ENCODE measurements at places on chromosomes 1 and 21.

DNA sequence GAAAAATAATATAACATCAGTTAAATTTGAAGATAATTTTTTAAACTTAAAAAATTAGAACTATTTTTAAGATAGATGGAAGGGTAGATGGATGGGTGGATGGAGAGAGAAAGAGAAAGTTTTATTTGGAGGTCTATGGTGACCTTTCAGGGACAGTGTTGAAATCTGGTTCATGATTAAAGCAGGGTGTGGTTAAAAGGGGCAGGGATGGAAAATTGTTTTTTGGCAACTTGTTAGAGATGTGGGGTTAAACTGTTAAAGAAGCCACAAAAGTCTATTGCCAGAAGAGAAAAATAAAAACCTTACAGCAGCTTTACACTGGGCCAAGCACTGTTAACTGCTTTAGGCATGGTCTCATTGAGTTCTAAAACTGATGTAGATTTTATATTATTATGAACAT is 134.9 kb upstream of the GORAB start:
- DNase-seq: no peak
- H3K27me3 ChIP-seq: no peaks in the 10 kb centered on the region
- H3K27ac ChIP-seq: no peak overlapping the region

DNA sequence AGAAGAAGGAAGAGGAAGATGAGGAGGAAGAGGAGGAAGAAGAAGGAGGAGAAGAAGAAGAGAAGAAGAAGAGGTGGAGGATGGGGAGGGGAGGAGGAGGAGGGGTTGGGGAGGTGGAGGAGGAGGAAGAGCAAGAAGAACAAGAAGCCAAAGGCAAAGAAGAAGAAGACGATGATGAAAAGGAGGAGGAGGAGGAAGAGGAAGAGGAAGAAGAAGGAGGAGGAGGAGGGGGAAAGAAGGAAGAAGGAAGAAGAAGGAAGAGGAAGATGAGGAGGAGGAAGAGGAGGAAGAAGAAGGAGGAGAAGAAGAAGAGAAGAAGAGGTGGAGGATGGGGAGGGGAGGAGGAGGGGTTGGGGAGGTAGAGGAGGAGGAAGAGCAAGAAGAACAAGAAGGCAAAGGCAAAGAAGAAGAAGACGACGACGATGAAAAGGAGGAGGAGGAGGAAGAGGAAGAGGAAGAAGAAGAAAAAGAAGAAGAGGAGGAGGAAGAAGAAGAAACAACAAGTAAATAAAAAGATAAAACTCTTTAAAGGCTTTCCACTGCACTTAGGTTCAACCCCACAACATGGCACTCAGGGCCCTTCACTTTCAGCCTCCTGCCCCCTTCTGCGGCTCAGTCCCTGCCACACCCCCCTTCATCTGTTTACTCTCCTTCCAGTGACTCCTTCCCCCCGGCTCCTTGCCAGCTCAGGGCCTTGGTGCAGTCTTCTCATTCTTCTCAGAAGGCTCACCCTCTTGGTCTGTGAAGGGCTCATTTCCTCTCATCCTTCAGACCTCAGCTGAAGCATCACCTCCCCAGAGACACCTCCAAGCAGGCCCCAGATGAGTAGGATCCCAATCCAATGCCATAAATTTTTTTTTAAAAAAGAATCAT is 114.0 kb downstream of the KCNN3 start:
- DNase-seq: no peak
- H3K27me3 ChIP-seq: peaks cover 27% of the 10 kb centered on the region
- H3K36me3 ChIP-seq: no peaks in the 10 kb centered on the region
- no peak overlapping the region for H3K4me3 ChIP-seq
- no peaks in the 10 kb centered on the region for H3K4me1 ChIP-seq

GRCh38 chr1:9549955-9550546 is 10.8 kb downstream of the SLC25A33 start:
- H3K27ac ChIP-seq: no peak overlapping the region
- H3K27me3 ChIP-seq: no peaks in the 10 kb centered on the region
- DNase-seq: no peak
- H3K36me3 ChIP-seq: no peaks in the 10 kb centered on the region
- H3K4me1 ChIP-seq: no peaks in the 10 kb centered on the region

DNA sequence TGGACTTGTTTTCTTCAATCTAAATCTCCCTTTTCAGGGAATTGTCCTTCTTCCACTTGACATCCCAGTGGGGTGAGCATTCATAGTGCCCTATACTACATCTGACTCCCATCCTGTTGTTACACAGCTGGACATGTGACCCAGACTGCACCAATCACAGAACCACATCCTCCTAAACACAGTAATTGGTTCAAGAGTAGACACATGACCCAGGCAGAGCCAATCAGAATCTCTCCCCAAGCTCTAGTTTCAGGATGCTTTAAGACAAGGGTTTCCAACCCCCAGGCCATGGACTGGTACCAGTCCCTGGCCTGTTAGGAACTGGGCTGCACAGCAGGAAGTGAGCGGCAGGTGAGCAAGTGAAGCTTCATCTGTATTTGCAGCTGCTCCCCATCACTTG is 5.6 kb upstream of the DDOST start:
- H3K27ac ChIP-seq: no peak overlapping the region
- no peaks in the 10 kb centered on the region for H3K27me3 ChIP-seq
- DNase-seq: no peak

- H3K4me1 ChIP-seq: peaks cover 14% of the 10 kb centered on the region
- no peak overlapping the region for H3K4me3 ChIP-seq
- H3K36me3 ChIP-seq: no peaks in the 10 kb centered on the region
- no peak for DNase-seq
- no peak overlapping the region for H3K27ac ChIP-seq
- H3K27me3 ChIP-seq: no peaks in the 10 kb centered on the region
Measured at GRCh38 chr1:228454238-228454637, 32.9 kb upstream of the RNF187 start.

DNA sequence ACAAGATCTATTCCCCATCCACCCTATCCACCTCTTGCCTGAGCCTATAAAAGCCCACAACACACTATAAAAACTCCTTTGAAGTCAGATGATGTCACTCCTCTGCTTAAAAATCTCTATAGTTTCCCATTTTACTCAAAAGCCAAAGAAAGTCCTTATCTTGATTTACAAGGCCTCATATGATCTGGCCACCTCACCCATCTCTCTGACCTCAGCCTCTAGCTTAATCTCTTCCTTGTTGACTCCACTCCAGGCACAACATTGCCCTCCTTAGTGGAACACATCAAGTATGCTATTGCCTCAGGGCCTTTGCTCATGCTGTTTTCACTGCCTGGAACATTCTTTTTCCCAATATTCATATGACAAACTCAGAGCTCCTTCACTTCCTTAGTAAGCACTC is 33.3 kb downstream of the ZNF281 start:
- H3K4me1 ChIP-seq: peaks cover 11% of the 10 kb centered on the region
- no peak overlapping the region for H3K4me3 ChIP-seq
- no peak overlapping the region for H3K27ac ChIP-seq
- no peak for DNase-seq

DNA sequence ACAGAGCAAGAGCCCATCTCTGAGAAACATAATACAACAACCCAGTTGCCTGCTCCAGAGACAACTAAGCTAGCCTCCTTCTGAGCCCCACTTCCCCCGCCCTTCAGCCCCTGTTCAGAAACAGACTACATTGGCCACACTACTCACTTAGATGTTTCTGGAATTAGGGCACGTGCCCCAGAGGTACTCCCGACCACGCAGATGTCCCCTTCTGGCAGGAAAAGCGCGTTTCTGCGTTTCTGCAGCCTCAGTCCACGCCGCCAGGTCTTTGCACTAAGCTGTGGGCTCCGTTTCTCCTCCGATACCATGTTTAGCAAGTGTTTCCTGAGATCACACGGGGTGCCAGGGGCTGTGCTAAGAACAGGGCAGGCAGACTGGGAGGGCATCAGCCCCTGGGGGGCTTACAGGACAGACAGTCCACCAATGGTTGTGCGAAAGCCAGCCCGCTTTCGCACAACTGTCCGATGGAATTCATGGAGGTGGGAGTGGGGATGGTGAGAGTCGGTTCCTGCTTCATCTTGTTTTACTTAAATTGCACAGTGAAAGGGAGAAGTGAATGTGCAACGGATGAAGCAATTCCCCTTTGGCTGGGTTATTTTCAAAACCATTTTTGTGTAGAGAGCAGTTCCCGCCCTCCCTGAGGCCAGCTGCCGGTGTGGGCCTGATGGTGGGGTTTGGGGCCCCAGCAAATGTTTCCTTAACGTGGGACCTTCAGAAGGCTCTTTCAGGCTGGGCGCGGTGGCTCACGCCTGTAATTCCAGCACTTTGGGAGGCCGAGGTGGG is 2.7 kb downstream of the PIK3CD start:
- H3K27ac ChIP-seq: no peak overlapping the region
- DNase-seq: no peak
- peaks cover 57% of the 10 kb centered on the region for H3K27me3 ChIP-seq
- no peak overlapping the region for H3K4me3 ChIP-seq
- H3K36me3 ChIP-seq: no peaks in the 10 kb centered on the region
- peaks cover 9% of the 10 kb centered on the region for H3K4me1 ChIP-seq

- no peak for DNase-seq
- no peak overlapping the region for H3K27ac ChIP-seq
- no peaks in the 10 kb centered on the region for H3K4me1 ChIP-seq
- no peaks in the 10 kb centered on the region for H3K27me3 ChIP-seq
- no peaks in the 10 kb centered on the region for H3K36me3 ChIP-seq
Measured at GRCh38 chr1:204108312-204109141, 35.6 kb downstream of the SOX13 start.

DNA sequence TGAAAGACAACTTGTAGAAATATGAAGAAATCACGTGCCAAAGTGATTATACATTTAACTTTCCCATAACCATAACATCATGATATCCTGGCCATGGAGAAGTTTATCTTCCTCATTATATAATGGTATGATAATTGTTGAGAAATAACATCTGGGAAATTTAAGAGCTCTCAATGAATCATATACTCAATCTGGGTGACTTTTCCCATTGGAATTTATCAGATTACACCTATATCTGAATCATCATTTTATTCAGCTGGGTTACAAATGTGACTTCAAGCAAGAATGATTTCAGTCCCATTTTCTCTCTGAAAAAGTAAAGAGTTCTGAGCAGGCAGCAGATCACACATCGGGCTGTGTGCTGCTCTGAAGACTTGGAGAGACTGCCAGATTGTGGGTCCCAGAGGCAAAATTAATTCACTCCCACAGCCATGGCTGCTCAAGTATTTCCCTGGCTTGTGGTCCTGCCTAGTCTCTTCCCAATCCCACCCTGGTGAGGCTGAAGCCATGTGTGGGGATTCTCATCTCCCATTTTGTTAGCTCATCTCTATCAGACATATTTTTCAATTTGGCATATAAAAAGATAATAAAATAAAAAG is 278.0 kb downstream of the MRPL39 start:
- DNase-seq: peak; percentile 60
- no peaks in the 10 kb centered on the region for H3K27me3 ChIP-seq
- H3K36me3 ChIP-seq: no peaks in the 10 kb centered on the region
- H3K4me1 ChIP-seq: no peaks in the 10 kb centered on the region

GRCh38 chr21:42684109-42684916 is 30.9 kb downstream of the PDE9A start:
- no peaks in the 10 kb centered on the region for H3K27me3 ChIP-seq
- no peak for DNase-seq
- no peak overlapping the region for H3K4me3 ChIP-seq
- no peaks in the 10 kb centered on the region for H3K4me1 ChIP-seq

GRCh38 chr1:41490911-41491310 is 6.4 kb upstream of the EDN2 start:
- no peak overlapping the region for H3K4me3 ChIP-seq
- H3K4me1 ChIP-seq: peaks cover 36% of the 10 kb centered on the region
- no peaks in the 10 kb centered on the region for H3K36me3 ChIP-seq

- H3K27me3 ChIP-seq: no peaks in the 10 kb centered on the region
- peaks cover 10% of the 10 kb centered on the region for H3K4me1 ChIP-seq
- H3K4me3 ChIP-seq: no peak overlapping the region
- no peak for DNase-seq
- no peaks in the 10 kb centered on the region for H3K36me3 ChIP-seq
Measured at GRCh38 chr1:200896531-200897196, 2.0 kb downstream of the INAVA start.

GRCh38 chr1:66648901-66649595 is 103.2 kb upstream of the DYNLT5 start:
- H3K4me3 ChIP-seq: no peak overlapping the region
- no peaks in the 10 kb centered on the region for H3K36me3 ChIP-seq
- no peak for DNase-seq
- H3K4me1 ChIP-seq: no peaks in the 10 kb centered on the region

DNA sequence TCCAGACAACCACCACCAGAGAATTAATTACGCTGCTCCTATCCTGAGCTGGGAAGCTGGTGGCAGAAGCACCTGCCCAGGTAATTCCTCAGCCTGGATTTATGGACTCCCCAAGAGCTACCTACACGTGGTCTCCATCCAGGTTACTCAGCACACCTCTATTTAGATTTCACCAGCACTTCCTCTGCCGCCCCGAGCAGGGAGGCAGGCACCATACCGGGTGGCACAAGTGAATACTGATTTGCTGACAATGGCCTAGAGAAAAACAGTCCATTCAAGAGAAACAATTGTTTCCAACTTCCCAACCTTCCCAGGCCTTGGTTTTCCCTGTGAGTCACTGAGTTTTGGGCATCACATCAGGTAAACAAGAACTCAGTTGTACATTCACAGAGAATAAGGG is 134.3 kb downstream of the MATN1 start:
- no peak for DNase-seq
- no peak overlapping the region for H3K4me3 ChIP-seq
- no peaks in the 10 kb centered on the region for H3K27me3 ChIP-seq
- no peak overlapping the region for H3K27ac ChIP-seq
- H3K36me3 ChIP-seq: no peaks in the 10 kb centered on the region
- no peaks in the 10 kb centered on the region for H3K4me1 ChIP-seq

DNA sequence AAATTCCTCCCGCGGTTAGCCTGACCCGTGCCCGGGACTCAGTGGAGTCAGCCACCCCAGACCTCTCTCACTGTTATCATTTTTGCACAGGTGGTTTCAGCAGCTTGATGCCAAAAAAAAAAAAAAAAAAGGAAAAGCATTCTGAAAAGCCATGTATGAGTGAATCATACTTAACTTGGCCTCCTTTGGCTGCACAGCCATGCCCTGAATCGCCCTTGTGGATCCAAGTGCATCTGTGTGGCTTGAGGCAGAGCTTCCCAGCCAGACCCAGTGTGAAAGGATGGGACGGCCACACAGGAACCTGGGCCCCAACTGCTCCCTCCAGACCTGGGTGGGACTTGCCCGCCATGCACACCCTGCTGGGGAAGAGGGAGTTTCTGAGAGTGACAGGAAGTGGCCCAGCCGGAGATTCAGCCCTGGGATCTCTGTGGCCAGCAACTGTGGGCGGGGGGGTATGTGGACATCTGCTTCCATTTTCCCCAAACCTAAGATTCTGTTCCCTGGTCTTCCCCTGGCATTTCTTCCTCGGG is 8.6 kb downstream of the YBEY start:
- no peak overlapping the region for H3K4me3 ChIP-seq
- no peak for DNase-seq
- no peaks in the 10 kb centered on the region for H3K36me3 ChIP-seq
- H3K27me3 ChIP-seq: peaks cover 9% of the 10 kb centered on the region
